ENCODE measurements at places on chromosomes 3 and 15. TPM values are rescaled to one million over a fixed set of nuclear protein-coding genes. Genes with fewer than 3 reads are reported as not detected.

Gene MTMR10
- 64.5 TPM for total RNA-seq

- no peak for DNase-seq
Observed at GRCh38 chr15:69056365-69056764, 41.9 kb downstream of the NOX5 start.

GRCh38 chr3:16869261-16870005 is 15.3 kb upstream of the PLCL2 start:
- no peak for DNase-seq

DNA sequence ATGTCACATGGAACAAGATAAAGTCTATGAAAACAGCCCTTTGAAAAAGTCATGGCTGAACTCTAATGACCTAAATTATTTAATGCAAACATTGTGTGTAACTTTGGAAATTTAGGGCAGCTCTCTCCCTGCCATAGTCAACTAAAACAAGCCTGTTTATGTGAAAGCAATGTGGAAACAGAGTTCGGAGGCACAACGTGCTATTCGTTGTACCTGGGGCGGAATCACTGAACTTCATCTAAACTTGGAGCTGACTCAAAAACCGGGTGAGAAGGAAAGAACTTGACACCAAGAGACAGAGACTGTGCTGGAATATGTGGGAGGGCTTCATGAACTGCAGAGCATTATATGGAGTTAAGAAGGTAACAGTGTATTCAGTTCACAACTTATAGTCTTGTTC is 764.9 kb upstream of the GOLIM4 start:
- DNase-seq = no peak

DNA sequence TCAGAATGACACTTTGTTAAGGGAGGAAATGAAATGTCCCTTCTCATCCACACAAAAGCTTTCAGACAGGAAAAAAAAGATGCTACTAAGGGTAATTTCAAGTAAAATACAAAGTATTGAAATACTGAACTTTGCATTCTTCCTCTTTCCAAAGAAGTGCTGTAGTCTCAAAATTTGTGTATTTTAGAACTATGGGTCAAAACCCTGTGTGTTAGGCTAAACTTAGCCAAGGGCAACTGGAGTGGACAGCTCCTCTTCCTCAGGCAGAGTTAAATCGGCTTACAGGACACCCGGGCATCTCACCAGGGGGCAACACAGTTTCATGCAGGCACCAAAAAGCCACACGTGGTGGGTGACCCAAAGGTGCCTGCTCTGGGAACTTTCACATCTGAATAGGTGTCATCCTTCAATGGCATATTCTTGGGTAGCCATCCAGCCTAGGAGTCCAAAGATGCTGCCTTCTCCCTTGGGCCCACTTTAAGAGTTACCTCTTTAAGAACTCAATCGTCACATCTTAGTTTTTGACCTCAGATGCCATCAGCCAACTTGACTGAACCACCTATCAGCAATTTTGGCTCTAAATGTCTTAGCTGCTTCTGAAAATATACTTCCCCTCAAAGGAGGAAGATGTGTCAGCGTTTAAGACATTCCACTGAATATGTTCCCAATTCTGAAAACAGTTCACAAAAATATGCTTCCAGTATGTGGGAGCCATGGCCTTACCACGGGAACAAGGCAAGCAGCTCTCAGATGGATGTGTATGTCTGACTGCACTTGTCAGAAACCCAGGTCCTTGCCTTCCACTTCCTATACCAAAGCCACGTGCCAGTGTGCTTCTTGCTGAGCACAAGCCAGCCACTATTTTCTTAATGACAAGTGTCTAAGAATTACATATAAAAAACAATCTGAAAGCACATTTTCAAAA is 32.2 kb upstream of the MUC13 start:
- DNase-seq = no peak

DNA sequence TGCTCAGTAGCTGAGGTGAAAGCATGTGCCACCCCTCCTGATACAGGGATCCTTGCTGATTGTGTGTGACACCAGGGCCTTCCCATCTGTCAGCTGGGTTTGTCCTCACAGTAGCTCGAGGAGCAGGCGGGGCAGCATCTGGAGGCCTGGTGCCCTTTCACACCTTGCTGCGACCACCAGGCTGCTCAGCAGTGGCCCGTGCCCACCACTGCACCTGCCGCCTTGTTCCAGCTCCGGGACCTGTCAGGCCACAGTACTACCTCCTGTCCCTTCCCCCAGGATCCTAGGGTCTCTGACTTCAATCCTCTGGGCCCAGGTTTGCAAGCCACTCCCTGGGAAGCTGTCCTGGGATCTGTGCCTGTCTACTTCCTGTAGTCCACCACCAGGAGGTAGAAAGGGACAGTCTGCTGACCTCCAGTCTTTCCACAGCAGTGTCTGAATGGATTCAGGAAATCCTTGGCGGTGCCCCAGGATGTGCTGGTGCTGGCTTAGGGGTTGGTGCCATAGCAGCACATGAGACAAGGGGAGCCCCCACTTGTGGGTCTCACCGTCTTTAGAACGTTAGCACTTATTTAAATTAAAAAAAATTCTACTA is 27.5 kb downstream of the APBA2 start:
- no peak for DNase-seq
